Stomach (tissue), 19 donors: ENCODE measurements at places on chromosomes 4 and X. TPM values are rescaled to one million over a fixed set of nuclear protein-coding genes. Genes with fewer than 3 reads are reported as not detected.
A peak's percentile ranks its signal among the peaks of the same experiment; 100 is the strongest.

The NMU gene
- polyA plus RNA-seq: 1.2 TPM

The PAGE3 gene
- polyA plus RNA-seq: not detected

The TLR6 gene
- 0.19 TPM for polyA plus RNA-seq

The S100G gene
- polyA plus RNA-seq: not detected

The XAGE2 gene
- polyA plus RNA-seq: not detected

The HSFX1 gene
- not detected for polyA plus RNA-seq

The GTPBP6 gene
- polyA plus RNA-seq: 53.4 TPM

- no peak overlapping the region for H3K27ac ChIP-seq
- no peak overlapping the region for H3K4me3 ChIP-seq
- no peaks in the 10 kb centered on the region for H3K4me1 ChIP-seq
- no peak for DNase-seq
- H3K27me3 ChIP-seq: no peaks in the 10 kb centered on the region
- H3K36me3 ChIP-seq: no peaks in the 10 kb centered on the region
Observed at GRCh38 chrX:18828832-18829404, 121.5 kb downstream of the PPEF1 start.

- H3K36me3 ChIP-seq: no peaks in the 10 kb centered on the region
- H3K27me3 ChIP-seq: no peaks in the 10 kb centered on the region
- no peak overlapping the region for H3K4me3 ChIP-seq
- no peak for DNase-seq
- H3K27ac ChIP-seq: no peak overlapping the region
Observed at GRCh38 chrX:103556963-103557612, 28.2 kb upstream of the TCEAL4 start.

GRCh38 chr4:162170509-162170908 is 6.7 kb upstream of the FSTL5 start:
- no peak for DNase-seq
- H3K4me1 ChIP-seq: no peaks in the 10 kb centered on the region
- no peak overlapping the region for H3K4me3 ChIP-seq
- no peaks in the 10 kb centered on the region for H3K27me3 ChIP-seq

DNA sequence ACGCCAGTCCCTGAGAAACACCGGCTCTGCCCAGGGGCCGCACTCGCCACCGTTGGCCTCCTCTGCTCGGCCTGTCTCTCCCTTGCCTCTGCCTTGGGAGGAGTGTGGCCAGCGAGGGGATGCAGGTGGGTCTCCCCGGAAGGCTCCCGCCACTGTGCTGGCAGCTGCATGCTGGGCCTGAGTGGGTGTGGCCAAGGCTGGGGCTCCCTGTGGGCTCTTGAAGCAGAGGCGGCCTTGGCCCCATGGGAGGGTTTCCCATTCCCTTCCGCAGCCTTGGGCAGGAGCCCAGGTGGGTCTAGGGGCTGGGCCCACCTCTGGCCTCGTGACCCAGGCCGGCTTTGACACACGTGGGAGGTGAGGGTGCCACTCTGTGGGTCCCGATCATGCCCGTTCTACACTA is 19.1 kb downstream of the FGFRL1 start:
- H3K4me3 ChIP-seq: no peak overlapping the region
- peaks cover 3% of the 10 kb centered on the region for H3K36me3 ChIP-seq
- H3K27ac ChIP-seq: peak overlapping the region; percentile 50

GRCh38 chrX:71095981-71096759 is 519 bp downstream of the FOXO4 start:
- H3K36me3 ChIP-seq: no peaks in the 10 kb centered on the region
- H3K27me3 ChIP-seq: no peaks in the 10 kb centered on the region
- H3K4me1 ChIP-seq: peaks cover 27% of the 10 kb centered on the region
- no peak for DNase-seq

- no peak overlapping the region for H3K4me3 ChIP-seq
- H3K27ac ChIP-seq: no peak overlapping the region
- DNase-seq: peak; percentile 53
- H3K36me3 ChIP-seq: no peaks in the 10 kb centered on the region
Observed at GRCh38 chrX:103941201-103941975, 21.0 kb upstream of the TMSB15B start.

GRCh38 chr4:168028970-168029597 is 63.3 kb upstream of the ANXA10 start:
- no peaks in the 10 kb centered on the region for H3K4me1 ChIP-seq
- H3K4me3 ChIP-seq: no peak overlapping the region
- H3K27me3 ChIP-seq: no peaks in the 10 kb centered on the region
- DNase-seq: no peak

DNA sequence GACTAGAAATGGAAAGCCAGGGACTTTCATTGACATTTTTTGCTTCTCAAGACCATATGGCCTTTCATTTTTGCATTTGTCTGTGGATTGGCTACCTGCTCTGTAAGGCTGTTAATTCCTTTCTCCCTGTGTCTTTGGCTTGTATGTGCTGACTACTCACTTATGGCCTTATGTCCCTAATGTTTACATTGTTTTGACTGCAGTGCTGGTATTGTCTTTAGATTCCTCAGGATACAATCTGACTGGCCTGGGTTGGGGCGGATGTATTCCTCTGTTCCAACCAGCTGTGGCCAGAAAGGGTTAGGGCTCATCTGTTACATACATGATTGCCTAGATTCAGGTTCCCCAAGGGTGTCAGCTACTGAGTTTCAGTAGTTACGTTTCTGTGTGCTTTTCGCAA is 108.1 kb downstream of the RAPGEF2 start:
- peaks cover 12% of the 10 kb centered on the region for H3K36me3 ChIP-seq
- H3K4me1 ChIP-seq: no peaks in the 10 kb centered on the region
- DNase-seq: no peak
- no peaks in the 10 kb centered on the region for H3K27me3 ChIP-seq
- H3K4me3 ChIP-seq: no peak overlapping the region
- H3K27ac ChIP-seq: no peak overlapping the region

DNA sequence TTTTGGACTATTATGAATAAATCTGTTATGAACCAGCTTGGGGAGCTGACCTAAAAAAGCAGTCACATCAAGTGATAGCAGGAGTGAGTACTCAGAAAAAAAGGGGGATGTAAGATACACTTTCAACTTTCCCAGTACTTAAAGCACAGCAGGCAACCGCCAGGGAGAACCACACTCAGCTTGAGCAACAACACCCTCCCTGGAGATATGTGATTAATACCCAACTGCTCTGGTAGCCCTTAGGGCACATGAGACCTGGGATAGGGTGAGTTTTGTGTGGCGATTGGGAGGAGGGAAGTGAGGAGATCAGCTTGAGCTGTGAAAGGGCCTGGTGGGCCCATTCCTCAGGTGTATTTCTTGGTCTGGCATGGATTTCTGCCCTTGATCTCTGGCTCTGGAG is 220.3 kb upstream of the SFRP2 start:
- H3K27me3 ChIP-seq: no peaks in the 10 kb centered on the region
- no peaks in the 10 kb centered on the region for H3K36me3 ChIP-seq
- H3K4me3 ChIP-seq: no peak overlapping the region
- no peaks in the 10 kb centered on the region for H3K4me1 ChIP-seq
- no peak for DNase-seq
- no peak overlapping the region for H3K27ac ChIP-seq

DNA sequence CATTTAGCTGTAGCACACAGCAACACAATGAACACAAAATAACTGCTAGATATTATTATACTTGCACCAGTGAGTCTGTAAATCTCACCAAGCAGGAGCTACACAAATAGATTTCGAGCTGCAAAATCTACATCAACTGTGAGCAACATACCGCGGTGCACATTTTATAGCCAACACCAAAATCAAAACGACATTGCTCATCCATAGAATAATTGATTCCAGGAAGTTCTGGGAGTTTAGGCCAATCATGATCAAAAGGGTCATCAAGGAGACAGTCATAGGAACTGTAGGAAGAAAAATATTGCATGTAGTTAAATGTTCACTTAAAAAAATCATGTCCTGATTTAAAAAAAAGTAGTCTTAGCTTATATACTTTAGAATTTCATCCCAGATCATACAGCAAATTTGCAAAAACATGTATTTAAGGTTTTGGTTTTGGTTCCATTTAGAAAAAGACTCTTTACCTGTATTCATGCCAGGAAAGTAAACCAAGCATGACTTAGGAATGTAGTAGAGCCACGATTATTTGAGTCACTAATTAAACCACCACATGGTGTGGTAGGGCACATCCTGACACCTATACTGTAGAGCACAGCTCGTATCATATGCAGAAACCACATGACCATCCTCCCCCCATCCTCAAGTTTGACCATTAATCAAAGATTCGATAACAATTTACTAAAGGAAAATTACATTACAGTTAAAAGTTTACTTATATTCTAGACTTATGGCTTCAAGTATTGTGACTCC is 250.4 kb downstream of the ADAMTS3 start:
- H3K4me3 ChIP-seq: no peak overlapping the region
- peaks cover 8% of the 10 kb centered on the region for H3K4me1 ChIP-seq
- no peaks in the 10 kb centered on the region for H3K36me3 ChIP-seq
- no peaks in the 10 kb centered on the region for H3K27me3 ChIP-seq

DNA sequence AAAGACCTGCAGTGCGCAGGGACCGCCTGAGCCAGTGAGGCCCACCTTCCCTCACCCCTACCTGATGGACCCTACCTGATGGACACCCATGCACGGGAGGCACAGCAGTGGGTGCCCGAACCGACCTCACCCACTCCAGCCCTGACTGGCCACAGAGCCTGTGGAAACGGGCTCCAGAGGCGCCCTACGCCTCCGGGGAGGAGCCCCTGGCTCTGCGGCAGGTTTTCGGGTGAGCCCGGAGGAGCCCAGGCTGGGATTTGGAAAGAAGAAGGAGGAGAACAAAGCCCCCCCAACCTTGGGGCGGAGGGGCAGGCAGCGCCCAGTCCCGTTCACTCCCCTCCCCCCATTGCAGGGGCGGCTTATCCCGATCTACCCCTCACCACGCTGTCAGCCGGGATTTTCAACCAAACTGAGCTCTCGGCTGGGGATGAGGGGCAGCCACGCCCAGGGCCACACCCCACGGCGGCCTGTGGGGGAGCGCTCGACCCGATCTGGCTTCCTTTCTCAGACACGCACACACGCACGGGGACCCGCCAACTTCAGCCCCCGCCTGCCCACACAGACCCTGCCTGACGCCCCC is 675 bp downstream of the L1CAM start:
- H3K4me3 ChIP-seq: peak overlapping the region; percentile 16
- no peaks in the 10 kb centered on the region for H3K36me3 ChIP-seq
- H3K27ac ChIP-seq: no peak overlapping the region
- H3K4me1 ChIP-seq: peaks cover 6% of the 10 kb centered on the region
- no peak for DNase-seq

- no peaks in the 10 kb centered on the region for H3K4me1 ChIP-seq
- no peaks in the 10 kb centered on the region for H3K36me3 ChIP-seq
- no peak overlapping the region for H3K27ac ChIP-seq
- no peak for DNase-seq
- H3K27me3 ChIP-seq: no peaks in the 10 kb centered on the region
Observed at GRCh38 chrX:129403974-129404669, 119.2 kb downstream of the SMARCA1 start.

DNA sequence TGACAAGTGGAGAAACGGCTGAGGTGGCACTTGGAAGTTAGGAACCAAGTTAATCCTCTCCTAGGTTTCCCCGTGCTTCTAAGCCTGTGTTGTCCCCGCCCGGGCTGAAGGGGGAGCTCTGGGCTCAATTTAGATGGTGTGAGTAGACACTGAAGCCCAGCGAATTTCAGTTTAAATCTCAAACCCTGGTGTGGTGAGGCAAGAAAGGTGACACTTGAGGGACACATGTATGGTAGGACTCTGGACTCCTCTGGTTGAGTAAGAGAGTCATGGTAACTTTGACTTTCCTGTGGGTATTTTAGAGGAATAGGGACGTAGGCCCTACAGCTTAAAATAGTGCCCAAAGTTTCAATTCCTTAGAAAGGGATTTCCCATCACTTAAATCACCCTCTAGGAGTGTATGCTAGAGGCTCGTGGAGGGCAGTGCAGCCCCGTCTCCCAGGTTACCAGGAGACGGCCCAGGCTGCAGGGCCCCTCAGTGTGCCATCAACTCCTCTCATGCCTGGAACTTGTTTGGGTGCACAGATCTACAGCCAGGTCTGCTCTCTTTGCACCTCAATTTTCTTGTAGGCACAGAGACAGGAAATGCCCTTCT is 24.0 kb downstream of the HAND2 start:
- H3K27ac ChIP-seq: peak overlapping the region; percentile 47
- no peaks in the 10 kb centered on the region for H3K36me3 ChIP-seq
- peaks cover 10% of the 10 kb centered on the region for H3K4me1 ChIP-seq
- peaks cover 100% of the 10 kb centered on the region for H3K27me3 ChIP-seq
